ENCODE measurements at places on chromosomes 4 and X.
A peak's percentile ranks its signal among the peaks of the same experiment; 100 is the strongest.

GRCh38 chr4:23438764-23439163, 451.1 kb downstream of the PPARGC1A start:
- no peak for DNase-seq

GRCh38 chr4:67593741-67594175, 35.2 kb downstream of the STAP1 start:
- DNase-seq, result no peak

DNA sequence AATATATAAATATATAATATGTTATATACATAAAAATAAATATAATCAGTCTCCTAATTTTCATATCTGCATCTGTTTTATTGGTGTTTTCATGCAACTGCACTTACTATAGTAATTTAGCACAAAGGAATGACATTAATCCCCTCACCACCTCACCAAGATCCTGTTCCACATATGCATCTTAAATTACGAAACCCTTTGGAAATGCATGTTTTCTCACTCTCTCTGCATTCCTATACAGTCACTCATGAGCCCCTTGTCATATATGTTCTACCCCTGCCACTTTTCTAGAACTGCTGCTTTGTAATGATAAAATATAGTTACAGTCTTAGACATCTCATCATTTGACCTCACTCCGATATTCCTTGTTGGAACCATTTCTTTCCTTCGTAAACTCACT, 728.7 kb upstream of the SLIT2 start:
- no peak for DNase-seq

GRCh38 chrX:70480660-70481018, 36.0 kb downstream of the DLG3 start:
- no peak for DNase-seq

DNA sequence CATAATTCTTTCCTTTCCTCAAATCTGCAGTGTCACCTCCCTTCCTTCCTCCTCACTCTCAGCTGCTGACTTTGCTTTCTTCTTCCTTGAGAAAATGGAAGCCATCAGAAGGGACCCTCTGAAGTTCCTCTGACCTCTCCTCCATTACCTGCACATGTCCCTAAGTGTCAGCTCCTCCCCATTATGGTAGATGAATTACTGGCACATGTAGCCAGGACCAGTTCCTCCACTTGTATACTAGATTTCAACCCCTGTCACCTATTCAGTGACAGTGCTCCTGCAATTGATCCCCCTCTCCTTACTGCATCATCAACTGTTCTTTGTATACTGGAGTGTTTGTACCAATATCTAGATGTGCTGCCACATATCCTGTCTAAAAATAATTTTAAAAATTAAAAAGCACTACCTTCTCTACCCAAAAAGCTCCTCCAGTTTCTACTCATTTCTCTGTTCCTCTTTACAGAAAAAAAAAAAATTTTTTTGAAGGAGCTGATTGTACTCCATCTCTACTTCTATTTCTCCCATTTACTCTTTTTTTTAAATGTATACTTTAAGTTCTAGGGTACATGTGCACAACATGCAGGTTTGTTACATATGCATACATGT, 78.6 kb downstream of the CLCN5 start:
- no peak for DNase-seq

GRCh38 chrX:41389311-41389888, 55.4 kb downstream of the DDX3X start:
- DNase-seq, result peak; percentile 58

DNA sequence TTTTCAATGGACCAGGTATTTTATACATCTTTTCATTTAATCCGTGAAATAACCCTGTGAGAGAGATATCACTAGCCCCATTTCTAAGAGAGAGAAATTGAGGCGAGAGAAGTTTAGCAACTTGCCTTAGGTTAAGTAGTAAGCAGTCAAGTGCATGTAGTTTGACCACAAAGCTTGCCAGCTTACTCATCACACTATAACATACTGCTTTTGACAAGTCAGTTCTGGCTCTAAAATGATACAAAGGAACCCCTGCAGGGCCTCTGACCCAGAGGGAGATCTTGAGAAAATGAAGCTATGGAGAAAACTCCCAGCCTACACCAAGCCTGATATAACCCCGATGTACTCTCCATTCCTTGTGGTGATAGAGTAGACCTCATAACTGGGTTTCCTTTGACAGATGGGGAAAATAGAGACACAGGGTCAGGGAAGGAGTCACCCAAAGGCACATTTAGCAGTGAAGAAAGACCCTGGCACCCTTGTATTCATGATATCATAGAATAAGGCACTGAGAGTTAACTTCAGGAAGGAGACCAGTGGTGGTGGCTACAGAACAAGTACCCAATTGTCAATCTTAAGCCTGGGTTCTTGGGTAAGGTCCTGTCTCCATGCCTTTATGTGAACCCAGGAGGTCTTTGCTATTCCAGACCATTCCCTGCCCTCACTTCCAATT, 60.2 kb upstream of the MSN start:
- DNase-seq, result no peak

DNA sequence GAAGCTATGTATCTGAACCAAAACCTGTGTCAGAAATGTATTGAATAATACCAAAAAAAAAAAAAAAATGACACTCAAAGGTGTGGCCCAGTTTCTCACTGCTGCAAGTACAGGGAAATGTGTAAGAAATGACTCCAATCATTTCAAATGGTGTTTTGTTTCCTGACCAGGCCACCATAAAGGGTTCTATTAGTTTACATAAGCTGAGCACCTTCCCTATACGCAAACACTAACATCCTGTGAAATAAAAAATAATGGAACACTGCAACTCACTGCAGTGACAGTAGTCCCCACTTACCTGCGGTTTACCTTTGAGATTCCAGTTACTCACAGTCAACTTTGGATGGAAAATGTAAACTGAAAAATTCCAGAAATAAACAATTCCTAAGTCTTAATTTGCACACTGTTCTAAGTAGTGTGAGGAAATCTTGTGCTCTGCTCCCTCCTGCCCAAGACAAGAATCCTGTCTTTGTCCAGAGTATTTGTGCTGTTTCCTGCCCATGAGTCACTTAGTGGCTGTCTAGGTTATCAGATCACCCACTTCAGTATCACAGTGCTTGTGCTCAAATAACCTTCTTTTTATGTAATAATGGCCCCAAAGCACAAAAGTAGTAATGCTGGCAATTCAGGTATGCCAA, 265.3 kb downstream of the RCHY1 start:
- DNase-seq, result peak; percentile 6

- no peak for DNase-seq
Measured at GRCh38 chrX:635428-636090, 5.0 kb downstream of the SHOX start.

DNA sequence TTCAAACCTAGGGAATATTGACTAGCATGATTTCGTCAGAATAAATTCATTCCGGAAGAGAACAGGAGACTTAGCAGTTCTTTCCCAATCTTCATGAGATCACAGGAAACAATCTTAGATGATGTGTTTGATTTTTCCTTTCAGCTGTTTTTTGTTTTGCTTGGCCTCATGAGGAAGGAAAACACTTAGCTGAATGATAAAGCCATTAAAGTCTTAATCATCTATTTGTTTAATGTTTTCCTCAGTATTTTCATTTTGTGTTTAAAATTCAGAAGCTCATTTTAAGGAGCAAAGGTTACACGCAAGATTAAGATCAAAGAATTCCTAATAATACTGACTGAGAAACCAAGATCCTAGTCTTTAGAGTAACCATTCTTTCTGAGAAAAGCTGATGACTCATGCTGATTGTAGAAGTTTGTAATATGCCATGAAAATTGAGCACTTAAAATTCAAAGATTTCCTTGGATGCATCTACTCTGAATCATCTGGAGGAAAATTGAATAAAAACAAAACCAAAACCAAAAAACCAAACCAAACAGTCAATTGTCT, 15.4 kb upstream of the TBC1D19 start:
- DNase-seq, result no peak

DNA sequence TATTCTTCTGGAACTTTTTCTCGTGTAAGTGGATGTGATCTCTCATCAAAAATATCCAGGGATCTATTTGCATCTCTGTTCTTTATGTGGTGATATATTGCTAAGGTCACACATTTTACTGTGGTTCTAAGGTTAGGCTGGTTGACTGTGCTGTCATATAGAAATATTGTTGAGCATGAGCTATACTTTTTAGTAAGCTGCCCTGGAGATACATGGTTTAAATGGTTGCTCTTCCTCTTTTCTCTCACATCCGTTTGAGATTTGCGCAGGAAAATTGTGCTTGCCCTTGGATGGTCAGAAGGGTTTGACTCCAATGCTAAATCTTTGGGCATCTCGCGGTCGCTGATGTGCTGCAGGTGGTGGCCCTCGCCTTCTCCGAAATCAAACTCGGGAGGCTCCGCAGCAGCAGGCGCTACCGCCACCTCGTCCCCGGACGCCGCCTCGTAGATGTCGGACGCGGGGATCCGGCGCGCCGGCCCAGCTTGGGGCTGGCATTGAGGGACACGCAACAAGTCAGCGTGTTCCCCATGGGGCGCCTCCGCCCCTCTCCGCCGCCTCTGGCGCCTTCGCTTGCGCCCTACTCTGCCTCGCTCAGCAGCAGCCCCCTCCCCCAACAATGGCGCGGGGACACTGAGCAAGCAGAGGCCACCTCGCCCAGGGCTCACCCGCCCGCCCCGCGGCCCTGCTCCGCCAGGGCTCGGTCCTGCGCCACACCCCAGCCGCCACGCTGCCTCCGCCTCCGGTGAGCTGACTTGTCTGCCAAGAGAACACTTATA, 154.5 kb downstream of the MSN start:
- DNase-seq, result peak; percentile 56

- peak; percentile 62 for DNase-seq
Measured at GRCh38 chrX:48945517-48946348, 11.7 kb downstream of the OTUD5 start.

- no peak for DNase-seq
Measured at GRCh38 chrX:104707042-104707441, 141.0 kb downstream of the IL1RAPL2 start.

DNA sequence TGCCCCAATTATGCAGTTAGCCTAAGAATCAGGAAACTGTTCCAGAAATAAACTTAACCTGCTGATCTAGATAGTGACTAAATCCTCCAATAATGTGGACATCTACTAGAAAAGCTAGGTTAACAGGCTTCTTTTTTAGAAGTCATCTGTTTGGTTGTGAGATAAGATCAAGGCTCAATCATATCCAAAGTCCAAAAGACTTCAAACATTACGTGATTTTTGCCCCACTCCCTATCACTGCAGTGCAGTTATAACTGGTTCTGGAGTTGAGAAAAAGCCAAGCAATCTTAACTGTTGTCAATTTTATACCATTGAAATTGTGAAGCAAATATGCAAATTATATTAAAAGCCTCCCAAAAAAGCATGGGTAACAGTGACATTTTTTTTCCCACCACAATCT, 781.4 kb downstream of the KLHL13 start:
- DNase-seq, result no peak

DNA sequence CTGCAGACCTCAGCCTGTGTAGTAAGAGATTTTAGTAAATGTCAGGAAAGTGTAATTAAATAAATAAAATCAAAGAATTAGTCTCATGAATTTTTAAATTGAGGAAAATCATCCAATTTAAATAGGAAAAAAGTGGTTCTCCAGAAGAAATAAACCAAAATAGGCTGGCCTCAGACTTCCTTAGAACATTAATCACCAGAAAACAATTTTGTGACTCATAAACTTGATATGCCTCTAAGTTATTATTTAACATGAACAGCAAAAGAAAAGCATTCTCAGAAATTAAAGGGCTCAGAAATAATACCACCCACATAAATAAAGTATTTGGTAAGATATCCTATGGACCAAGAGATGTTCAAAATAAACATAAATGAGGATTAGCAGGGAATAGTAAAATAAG, 14.3 kb downstream of the FAM47B start:
- DNase-seq, result no peak

DNA sequence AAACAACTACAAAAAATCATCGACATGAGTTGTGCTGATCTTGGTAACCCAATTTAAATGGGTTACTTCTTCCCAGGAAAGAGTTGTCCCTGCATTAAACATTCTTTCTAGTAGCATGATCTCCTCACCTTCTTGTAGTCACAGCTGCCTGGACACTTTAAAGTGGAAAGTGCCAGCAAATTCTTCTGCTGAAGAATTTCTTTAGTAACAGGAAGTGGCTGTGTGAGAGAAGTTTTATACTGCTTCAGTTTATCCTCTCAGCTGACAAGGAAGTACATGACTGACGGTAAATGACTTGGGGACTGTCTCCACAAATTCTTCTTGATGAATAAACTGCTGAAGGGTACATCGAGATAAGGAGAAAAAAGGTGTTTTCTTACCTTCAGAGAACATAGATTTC, 18.2 kb upstream of the TNIP3 start:
- DNase-seq, result no peak

DNA sequence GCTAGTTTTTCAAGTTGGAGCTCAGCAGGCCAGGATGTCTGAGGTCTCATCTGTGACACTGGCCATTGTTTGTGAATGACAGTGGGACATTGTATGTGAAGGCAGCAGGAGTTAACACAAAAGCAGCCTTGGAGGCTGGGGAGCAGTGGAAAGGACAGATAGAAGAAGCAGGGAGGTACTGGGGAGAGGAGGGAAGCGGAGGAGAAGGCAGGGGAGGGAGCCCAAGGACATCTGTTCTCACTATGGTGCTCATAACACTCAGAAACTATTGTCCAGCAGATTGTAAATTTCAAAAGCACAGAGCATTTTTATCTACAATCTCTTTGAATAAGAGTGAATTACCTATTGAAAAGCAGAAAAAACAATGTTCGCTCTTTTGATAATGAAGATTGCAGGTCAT, 253.6 kb upstream of the DIPK2B start:
- DNase-seq, result no peak

- no peak for DNase-seq
Measured at GRCh38 chr4:68708566-68708965, 38.1 kb upstream of the UGT2B15 start.

GRCh38 chr4:184453365-184454160, 20.8 kb downstream of the IRF2 start:
- peak; percentile 20 for DNase-seq

GRCh38 chr4:110041735-110042134, 129.1 kb downstream of the EGF start:
- no peak for DNase-seq

DNA sequence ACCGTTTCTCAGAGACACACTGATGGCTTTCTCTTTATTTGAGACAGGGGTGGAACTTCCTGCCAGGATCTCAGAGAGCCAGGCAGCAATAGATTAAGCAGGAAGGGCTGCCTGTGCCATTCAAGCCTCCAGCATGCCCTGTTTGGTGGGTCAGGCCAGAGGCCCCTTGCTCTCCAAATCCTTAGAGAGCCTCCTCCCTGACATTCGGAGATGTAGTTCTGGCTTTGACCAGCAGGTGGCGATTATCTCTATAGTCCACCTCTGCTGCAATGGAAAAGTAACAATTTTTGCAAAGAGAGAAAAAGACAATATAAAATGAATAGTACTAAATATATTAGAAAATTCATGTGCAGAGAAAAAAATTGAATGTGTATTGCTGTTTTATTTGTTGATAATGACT, 93.9 kb downstream of the NXF2B start:
- DNase-seq, result peak; percentile 58

- no peak for DNase-seq
Measured at GRCh38 chr4:174041555-174042105, 241.8 kb downstream of the FBXO8 start.

GRCh38 chr4:75511841-75512240, 2.4 kb downstream of the RCHY1 start:
- DNase-seq, result no peak

GRCh38 chr4:82623121-82623683, 61.4 kb upstream of the TMEM150C start:
- DNase-seq, result no peak

Data from Calu3 (cell line).